Stimulated activated CD4-positive, alpha-beta T cell treated with anti-CD3 and anti-CD28 coated beads, TNF-alpha, amount 100 ng/mL, for 24 hours (primary cell): ENCODE measurements at places on chromosomes 12 and 14.

GRCh38 chr14:68707482-68707881, 85.4 kb downstream of the ZFP36L1 start:
- no peak for DNase-seq

- DNase-seq, result no peak
Measured at GRCh38 chr12:67299526-67299925, 30.4 kb downstream of the CAND1 start.

- DNase-seq, result no peak
Measured at GRCh38 chr14:28767853-28768741, 1.5 kb downstream of the FOXG1 start.

- no peak for DNase-seq
Measured at GRCh38 chr14:70188322-70188658, 461 bp downstream of the SLC8A3 start.

GRCh38 chr14:101843665-101844064, 82.2 kb downstream of the PPP2R5C start:
- peak; percentile 20 for DNase-seq

DNA sequence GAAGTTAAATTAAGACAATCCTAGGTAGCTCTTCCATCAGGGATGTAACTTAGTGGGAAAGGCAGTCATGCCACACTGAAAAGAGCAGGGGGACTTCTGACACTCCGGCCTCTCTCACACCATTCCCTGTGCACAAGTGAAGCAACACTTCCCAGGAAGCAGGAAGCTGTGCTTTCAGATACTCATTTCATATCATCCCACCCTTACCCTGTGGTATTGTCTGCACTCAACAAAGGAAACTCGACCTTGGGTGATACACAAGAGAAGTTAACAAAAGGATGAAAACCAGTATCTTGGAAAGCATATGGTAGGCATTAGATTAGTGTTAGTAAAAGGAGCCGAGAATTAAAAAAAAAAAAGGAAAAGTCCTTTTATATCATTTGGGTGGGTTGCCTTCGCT, 61.3 kb upstream of the MDM1 start:
- no peak for DNase-seq

GRCh38 chr12:56954958-56955355, 2.5 kb downstream of the RDH16 start:
- DNase-seq, result no peak

DNA sequence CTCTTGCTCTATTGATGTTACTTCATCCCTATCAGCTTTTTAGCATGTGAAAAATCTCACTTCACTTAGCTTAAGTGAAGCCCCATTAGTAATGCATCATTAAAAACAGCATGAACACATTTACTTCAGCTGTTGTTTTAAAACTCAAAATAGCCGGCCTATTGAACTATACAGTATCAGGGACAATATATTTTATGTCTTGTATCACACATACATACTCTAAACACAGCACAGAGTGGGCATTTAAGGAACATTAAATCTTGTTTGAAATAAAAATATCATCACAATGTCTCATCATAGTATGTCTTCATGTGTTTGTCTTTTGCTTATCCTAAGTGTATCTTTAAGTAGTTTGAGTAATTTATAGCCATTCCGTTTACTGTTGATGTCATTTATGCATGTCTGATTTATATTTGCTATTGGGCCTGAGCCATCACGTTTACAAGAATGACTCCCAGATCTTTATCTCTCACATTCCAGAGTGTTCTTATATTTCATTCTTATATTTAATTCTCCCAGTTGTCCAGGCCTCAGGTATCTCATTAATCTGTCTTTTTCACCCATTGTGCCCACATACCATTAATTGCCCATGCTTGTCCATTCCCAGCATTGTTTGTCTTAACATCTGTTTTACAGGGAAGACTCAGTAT, 57.5 kb downstream of the ARHGAP5 start:
- no peak for DNase-seq

- DNase-seq, result no peak
Measured at GRCh38 chr14:62436261-62436660, 609.0 kb downstream of the KCNH5 start.

- DNase-seq, result no peak
Measured at GRCh38 chr14:105476097-105476830, 1.6 kb downstream of the CRIP2 start.

GRCh38 chr14:34667007-34667406, 37.1 kb upstream of the SNX6 start:
- no peak for DNase-seq

DNA sequence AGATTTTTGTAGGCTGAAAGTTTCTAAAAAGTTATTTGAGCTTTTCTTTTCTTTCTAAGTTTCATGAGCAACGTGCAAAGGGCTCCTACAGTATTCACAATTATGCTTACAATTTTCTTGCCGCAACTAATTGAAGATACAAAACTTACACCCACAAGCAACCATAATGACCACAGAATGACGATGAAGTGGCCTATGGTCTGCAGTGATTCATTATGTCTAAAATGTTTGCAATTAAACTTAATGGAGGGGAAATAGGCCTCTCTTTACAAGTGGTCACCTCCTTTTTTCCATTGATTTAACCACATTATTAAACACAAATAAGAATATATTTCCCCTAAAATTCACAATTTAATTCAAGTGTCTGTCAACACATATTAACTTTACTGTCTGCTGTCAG, 732.6 kb upstream of the FLRT2 start:
- no peak for DNase-seq

- no peak for DNase-seq
Measured at GRCh38 chr12:48422060-48422459, 50.3 kb upstream of the ANP32D start.

DNA sequence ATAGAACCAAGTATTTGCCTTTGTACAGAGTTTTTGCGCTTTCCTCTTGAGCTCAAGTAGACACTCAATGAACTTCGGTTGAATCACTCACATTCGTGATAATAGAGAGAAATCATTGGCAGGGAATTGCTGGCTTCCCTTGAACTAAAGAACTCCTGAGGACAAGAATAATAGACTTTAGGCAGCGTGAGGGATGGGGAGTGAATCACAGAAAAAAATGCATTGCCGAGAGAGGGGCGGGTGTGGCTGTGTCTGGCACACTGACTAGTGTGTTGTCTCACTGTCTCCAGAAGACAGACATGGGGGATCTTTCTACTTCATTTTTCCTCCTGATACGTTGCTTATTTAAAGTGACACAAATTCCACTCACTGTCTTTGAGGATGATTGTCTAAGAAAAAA, 805.2 kb downstream of the BCL11B start:
- DNase-seq, result no peak

GRCh38 chr14:63472986-63473788, 70.0 kb downstream of the PPP2R5E start:
- DNase-seq, result no peak

DNA sequence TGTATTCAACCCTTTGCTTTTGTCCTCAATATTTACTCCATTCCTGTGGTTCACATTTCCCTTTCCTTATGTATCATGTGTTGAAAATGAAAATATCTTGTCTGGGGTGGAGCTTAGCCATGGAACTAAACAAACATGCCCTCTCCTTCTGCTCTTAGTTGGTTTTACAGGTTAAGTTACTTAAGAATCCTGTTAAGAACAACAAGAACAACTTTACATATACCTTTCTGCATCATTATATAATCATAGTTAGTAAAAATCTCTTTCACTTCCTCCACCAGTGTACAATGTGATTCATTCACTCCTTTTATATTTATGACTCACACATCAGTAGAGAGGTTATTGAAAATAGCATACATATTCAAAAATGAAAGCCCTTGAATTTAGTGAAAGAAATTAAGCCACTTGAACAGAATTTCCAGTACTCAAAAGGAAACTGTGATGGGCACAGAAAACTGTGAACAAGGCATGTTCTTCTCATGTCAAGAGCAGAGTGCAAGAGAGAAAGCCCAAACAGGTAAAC, 307.7 kb downstream of the CCDC91 start:
- no peak for DNase-seq

DNA sequence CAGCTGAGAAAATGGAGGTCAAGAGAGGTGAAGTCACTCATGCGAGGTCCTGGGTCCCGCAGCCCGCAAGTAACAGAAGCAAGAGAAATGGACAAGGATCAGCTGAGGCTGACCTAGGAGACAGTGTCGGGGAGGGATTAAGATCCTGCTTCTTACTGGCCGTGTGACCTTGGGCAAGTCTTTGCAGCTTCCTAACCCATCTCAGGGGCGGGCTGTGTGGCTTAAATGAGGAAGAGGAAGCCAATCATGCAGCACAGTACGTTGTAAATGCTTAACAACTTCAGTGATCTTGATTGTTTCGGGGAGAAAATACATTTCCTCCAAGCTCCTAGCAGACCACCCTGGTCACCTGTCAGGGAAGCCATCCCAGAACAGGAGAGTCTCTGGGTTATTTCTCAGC, 7.1 kb upstream of the PGF start:
- DNase-seq, result no peak
